Gastroesophageal sphincter (tissue), 4 donors: ENCODE measurements at places on chromosomes 6 and 20. TPM values are rescaled to one million over a fixed set of nuclear protein-coding genes. Genes with fewer than 3 reads are reported as not detected.

EBF4 gene
- total RNA-seq: 36.6 TPM

GNAS-AS1 gene
- 0.19 TPM for total RNA-seq

GATA5 gene
- 2.2 TPM for total RNA-seq

PABPC1L gene
- 2.2 TPM for total RNA-seq

ID1 gene
- total RNA-seq: 221 TPM

ME1 gene
- total RNA-seq: 20.8 TPM

GNAS gene
- total RNA-seq: 521 TPM

IP6K3 gene
- total RNA-seq: 0.32 TPM

ZNF311 gene
- 0.82 TPM for total RNA-seq

PAX1 gene
- total RNA-seq: not detected

HLA-DMA gene
- 5.8 TPM for total RNA-seq

PDE10A gene
- total RNA-seq: 2.5 TPM

BPIFB2 gene
- total RNA-seq: not detected

RBPJL gene
- not detected for total RNA-seq

SYCP2 gene
- 1.0 TPM for total RNA-seq

PLEKHG1 gene
- total RNA-seq: 4.2 TPM

AVP gene
- total RNA-seq: not detected

ATAT1 gene
- total RNA-seq: 2.6 TPM

THBS2 gene
- 21.5 TPM for total RNA-seq

FYN gene
- total RNA-seq: 72.9 TPM

ECT2L gene
- total RNA-seq: not detected

TSPO2 gene
- total RNA-seq: not detected

APOM gene
- 1.3 TPM for total RNA-seq

GABRR1 gene
- total RNA-seq: not detected

SOX12 gene
- 5.3 TPM for total RNA-seq

COL10A1 gene
- not detected for total RNA-seq

GDAP1L1 gene
- not detected for total RNA-seq

CBLN4 gene
- total RNA-seq: 0.40 TPM

ADGB gene
- not detected for total RNA-seq
